ENCODE measurements at places on chromosomes 1 and 21. TPM values are rescaled to one million over a fixed set of nuclear protein-coding genes. Genes with fewer than 3 reads are reported as not detected.

DNA sequence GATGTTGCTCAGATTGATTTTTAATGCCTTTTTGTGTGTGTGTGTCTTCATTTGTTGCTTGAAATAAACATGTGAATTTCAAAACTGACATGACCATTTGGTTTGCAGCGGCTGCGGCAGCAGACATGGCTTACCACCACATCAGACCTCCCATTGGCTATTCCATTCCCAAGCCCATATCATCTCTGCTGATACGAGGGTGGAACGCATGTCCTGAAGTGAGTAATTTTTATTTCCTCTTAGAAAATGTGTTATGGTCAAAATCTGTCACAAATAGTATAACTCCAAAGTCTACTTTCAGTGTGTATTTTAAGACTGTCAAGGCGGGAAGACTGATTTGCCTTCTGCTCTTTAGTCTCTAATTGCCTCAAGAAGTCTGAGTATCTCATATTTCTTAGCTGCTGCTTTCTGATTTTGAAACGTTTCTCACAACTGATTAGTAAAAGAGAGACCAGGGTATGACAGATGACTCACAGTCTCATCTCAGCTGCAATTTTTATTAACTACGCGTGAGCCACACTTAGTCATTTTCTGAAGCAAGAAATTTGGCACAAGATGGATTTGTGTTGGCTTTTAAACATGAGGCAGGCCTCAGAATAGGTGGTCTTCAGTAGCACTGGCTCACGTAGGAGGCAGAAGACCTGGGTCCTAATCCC is 49.0 kb downstream of the LRRC53 start:
- no peaks in the 10 kb centered on the region for H3K36me3 ChIP-seq
- no peaks in the 10 kb centered on the region for H3K4me1 ChIP-seq
- DNase-seq: no peak
- no peaks in the 10 kb centered on the region for H3K27me3 ChIP-seq
- H3K27ac ChIP-seq: no peak overlapping the region

- H3K27me3 ChIP-seq: no peaks in the 10 kb centered on the region
- H3K4me3 ChIP-seq: no peak overlapping the region
- H3K36me3 ChIP-seq: no peaks in the 10 kb centered on the region
- H3K4me1 ChIP-seq: no peaks in the 10 kb centered on the region
- no peak for DNase-seq
Observed at GRCh38 chr1:55618199-55618598, 403.0 kb upstream of the USP24 start.

DNA sequence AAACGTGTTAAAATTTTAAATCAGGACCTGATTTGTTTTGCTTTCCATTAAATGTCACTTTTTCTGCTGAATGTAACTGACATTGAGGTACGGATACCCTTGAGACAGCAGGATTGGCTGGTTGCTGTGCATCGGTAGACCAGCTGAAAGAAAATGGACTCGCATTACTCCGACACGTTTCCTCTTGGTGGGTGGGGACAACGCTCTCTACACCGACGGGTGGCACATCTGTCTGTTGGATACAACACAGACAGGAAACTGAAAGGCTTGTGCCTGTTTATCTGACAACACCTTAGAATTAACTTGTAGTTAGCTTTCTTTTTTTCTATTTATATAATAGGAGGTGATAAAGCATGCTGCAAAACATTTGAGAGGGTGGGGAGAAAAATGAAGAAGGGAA is 19.4 kb downstream of the PRPF38A start:
- no peaks in the 10 kb centered on the region for H3K27me3 ChIP-seq
- H3K27ac ChIP-seq: no peak overlapping the region
- H3K4me1 ChIP-seq: peaks cover 5% of the 10 kb centered on the region
- H3K36me3 ChIP-seq: no peaks in the 10 kb centered on the region
- H3K4me3 ChIP-seq: no peak overlapping the region
- peak; percentile 61 for DNase-seq

- H3K27ac ChIP-seq: no peak overlapping the region
- H3K27me3 ChIP-seq: no peaks in the 10 kb centered on the region
- DNase-seq: no peak
Observed at GRCh38 chr1:166721145-166721544, 118.1 kb upstream of the POGK start.

SLC1A7 gene
- total RNA-seq: not detected
